EL (cell line): ENCODE measurements at places on chromosomes 1 and 21.

DNA sequence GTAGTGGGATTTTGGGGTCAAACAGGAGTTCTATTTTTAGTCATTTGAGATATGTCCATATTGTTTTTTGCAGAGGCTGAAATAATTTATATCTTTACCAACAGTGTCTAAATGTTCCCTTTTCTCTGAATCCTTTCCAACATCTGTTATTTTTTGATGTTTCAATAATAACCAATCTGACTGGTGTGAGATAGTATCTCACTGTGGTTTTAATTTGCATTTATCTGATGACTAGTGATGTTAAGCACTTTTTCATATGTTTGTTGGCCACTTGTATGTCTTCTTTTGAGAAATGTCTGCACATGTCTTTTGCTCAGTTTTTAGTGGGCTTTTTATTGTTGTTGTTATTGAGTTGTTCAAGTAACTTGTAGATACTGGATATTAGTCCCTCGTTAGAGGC lies 1325.0 kb downstream of the BRINP3 start:
- DNase-seq, result no peak

DNA sequence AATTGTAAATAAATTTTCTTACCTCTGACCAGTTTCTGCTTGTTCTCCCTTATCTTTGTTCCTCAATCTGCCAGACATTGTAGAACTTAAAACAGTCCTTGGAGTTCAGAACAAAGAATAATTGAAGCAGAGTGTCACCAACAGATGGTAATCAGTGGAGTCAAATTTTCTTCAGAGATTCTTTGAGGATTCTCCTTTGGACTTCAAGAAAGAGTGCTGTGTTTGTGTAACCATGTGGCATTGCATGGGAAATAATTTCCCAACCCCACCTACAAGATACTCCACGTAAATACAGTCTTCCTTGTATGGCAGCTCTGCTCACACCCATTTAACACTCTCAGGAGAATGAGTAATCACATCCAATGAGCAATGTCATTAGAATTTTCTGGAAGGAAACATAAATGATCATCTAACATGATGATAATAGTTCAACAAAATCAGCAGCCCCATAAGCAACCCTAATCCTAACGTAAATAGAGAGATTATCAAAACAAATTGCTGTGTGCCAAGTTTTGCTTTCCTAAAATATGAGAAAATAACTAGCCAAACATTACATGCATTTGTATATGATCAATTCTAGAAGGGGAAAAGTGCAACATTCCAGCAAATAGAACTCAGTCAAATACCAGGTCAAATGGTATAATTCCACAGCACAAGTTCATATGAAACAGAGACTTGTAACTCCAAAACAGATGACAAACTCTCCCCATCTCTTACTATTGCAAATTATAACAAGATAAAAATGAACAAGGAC lies 6.9 kb upstream of the DENND1B start:
- DNase-seq, result peak; percentile 63

- DNase-seq, result peak; percentile 80
Observed at GRCh38 chr1:235417086-235417697, 50.0 kb downstream of the TBCE start.

DNA sequence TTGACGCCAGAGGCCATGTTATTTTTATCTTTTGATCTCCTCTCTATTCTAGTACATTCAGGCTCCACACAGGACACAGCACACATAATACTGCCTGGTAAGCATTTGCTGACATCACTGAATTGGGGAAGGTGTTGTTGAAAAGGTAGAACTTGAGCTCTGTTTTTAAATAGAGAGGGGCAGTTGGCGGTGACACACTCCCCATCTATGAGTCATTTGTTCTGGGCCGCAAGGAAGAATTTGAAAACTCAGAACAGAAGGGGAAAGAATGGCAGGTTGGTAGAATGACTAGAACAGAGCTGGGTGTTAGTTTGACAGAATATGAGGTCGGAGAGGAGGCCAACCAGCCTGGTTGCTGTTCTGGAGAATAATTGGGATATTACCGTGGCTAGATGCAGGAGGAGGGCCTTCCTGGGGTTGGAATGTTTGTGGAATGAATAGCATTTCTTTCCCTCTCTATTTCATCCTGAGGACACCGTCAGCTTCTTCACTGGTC lies 52.1 kb upstream of the ERRFI1 start:
- DNase-seq, result peak; percentile 80

GRCh38 chr1:207565546-207566468 lies 69.8 kb downstream of the CR1 start:
- DNase-seq, result peak; percentile 21

- peak; percentile 18 for DNase-seq
Observed at GRCh38 chr1:232880354-232880753, 70.1 kb upstream of the NTPCR start.

DNA sequence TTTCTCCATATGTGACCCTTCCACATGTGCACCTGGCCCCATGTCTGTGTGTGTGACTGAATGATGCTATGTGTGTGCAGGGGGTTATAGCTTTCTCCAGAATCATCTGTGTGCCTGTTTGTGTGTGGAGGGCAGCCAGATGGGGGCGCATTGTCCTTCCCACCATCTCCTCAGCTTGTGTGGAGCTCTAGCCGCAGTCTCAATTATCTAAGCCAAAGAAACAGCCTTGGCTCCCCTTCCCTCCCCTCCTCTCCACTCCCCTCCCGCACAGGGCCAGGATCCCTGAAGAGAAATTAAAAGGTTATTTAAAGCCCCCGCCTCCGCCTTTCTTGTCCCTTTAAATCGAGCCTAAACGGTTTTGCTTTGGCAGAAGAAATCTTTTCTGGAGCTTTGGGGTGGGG lies 1.8 kb upstream of the DMBX1 start:
- peak; percentile 18 for DNase-seq

- no peak for DNase-seq
Observed at GRCh38 chr1:13540866-13541265, 27.1 kb upstream of the LRRC38 start.

DNA sequence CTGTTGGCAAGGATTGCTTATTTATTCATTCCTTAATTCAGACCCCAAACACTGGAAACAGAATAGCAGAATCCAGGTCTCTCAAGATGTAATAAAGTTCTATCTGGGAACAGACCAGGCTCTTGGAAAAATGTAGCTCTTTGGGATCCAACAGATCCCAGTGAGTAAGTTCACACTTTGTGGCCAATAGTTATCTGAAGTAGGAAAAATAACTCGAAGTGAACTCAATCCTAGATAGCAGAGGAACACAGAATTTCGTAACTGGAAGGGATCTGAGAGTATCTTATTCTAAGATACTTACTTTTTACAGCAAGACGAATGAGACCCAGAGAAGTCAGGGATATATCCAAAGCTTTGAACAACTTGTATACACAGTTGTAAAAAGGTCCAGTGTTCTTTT lies 150.7 kb upstream of the CD34 start:
- no peak for DNase-seq

DNA sequence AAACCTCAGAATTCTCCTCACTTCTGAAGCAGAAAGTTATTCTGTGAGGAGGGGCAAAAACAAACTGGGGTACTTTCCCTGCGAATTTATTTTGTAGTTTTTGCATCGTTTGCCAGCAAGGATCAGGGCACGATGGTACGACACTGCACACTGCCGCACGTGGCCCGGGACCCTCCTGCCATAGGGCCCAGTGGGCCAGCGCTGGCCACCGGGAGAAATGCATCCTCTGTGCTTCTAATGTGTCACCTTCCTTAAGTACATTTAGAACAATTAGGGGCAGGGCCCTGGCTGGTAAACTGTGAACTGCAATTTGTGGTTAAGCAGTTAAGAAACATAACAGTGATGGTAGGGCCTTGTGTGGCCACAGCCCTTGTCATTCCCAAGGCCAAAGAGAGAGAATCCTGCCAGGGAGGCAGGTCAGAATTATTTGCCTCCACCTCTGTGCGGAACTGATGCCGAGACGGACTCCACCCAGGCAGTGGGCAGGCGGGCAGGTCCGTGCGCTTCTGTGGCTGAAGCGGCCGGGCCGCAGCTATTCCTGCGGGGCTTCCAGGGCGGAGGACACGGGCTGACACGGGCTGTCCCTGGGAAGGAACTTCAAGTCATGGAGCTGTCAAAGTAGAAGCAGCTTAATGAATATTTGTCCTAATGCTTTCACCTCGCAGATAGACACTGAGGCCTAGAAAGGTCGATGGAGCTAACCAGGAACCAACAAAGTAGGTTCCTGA lies 12.5 kb downstream of the GPR137B start:
- no peak for DNase-seq

DNA sequence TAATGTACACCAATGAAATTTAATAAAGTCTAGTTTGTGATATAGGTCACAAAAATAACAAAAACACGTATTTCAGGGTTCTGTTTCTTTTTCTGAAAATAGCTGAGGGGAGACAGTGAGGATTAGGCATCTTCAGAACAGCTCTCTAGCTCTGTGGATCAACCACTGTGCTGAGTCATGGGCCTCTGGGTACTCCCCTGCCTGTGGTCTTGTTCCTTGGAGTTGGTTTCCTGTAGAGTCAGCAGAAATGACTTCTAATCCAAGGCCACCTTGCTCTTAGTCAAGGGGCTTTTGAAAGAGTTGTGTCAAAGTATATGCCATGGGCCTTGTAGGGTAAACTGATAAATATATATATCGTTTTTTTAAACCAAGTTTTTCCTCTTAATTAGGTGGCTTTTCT lies 141.8 kb upstream of the ZRANB2 start:
- DNase-seq, result peak; percentile 11

DNA sequence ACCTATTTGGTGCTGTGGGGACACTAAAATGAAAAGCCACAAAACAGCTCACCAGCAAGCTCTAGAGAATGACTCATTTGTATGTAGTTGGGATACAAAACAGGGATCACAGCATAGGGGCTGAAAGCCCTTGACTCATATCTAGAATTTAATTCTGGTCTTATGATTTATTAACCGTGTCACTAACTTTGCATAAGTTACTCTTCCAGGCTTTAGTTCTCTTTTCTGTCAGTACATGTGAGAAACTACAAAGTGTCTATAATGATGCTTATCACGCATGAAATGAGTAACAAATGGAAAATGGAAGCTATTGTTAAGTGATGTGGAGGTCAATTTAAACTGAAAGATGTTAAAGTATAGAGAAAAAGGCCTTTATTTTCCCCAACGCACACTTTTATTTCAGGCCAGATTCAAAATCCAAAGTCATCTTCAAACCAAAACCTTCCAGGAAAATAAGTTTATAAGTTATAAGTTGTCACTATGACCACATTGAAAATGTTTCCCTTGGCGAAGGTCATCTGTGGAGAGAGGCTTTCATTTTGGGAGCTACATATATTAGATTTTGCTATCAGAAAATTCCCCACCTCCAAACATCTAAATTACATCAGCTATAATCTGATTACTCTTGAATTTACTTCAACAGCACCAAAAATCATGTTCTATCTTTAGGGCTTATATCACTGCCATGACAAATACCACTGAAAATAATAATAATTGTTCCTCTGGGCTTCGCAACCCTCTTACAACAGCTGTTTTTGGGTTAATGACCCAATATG lies 430.5 kb downstream of the MRPL39 start:
- DNase-seq, result no peak

GRCh38 chr1:214636436-214636835 lies 33.4 kb downstream of the CENPF start:
- DNase-seq, result no peak

DNA sequence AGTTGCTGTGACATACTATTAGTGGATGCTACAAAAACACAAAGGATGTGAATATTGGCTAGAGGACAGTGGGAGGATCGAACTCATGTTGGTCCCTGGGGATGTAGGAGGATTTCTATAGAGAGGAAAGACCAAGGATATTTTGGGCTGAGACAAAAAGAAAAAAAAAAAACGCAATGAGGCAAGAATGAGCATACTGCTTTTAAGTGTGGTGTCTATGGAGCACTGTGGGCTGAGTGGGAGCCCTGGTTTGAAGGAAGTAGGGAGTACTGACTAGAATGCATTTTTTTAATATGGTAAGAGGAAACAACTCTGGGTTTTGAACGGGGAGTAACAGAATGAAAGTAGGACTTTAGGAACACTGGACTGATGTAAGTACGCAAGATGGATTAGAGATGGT lies 450.7 kb downstream of the NEGR1 start:
- no peak for DNase-seq

GRCh38 chr1:53616927-53617326 lies 122.0 kb downstream of the GLIS1 start:
- DNase-seq, result peak; percentile 13

GRCh38 chr1:172287208-172287607 lies 133.3 kb upstream of the C1orf105 start:
- DNase-seq, result peak; percentile 67

- DNase-seq, result peak; percentile 91
Observed at GRCh38 chr1:201468844-201469644, at the start of gene PHLDA3. Gene PHLDA3 (minus strand): TSS chr1:201469188. CDS start chr1:201468786, 402 bp downstream.

- no peak for DNase-seq
Observed at GRCh38 chr21:22575165-22575584, 1577.0 kb downstream of the NCAM2 start.

- DNase-seq, result no peak
Observed at GRCh38 chr1:228833911-228834688, 98.8 kb downstream of the RHOU start.

- no peak for DNase-seq
Observed at GRCh38 chr1:180387413-180387812, 115.0 kb downstream of the ACBD6 start.

DNA sequence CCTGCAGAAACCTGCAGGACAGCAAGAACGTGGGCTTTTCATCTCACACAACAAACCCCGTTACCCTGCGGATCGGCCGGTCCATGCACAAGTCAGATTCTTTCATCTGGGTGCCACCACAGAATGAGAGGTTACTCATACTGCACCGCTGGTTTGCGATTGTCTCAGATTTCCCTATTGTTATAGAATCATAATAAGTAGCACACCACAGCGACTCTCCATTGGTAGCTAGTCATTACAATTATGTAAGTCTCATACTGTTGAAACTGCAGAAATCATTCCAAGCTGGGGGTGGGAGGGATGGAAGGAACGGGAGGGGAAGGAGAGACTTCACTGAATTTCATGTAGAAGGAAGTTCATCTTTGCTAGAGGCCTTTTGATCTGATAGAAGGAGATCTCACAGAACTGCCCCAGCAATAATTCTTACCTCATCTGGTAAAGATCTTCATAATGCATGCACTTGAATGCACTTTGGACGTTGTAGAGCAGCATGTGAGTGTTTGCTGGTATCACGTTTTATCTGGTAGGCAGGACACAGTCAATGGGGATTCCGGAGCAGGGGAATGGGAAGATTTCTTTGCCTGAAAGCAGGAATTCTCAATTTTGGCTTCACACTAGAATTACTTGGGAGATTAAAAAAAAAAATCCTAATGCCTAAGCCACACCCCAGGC lies 221.1 kb downstream of the KIF26B start:
- no peak for DNase-seq
